ENCODE measurements at places on chromosomes 4 and X.
A peak's percentile ranks its signal among the peaks of the same experiment; 100 is the strongest.

DNA sequence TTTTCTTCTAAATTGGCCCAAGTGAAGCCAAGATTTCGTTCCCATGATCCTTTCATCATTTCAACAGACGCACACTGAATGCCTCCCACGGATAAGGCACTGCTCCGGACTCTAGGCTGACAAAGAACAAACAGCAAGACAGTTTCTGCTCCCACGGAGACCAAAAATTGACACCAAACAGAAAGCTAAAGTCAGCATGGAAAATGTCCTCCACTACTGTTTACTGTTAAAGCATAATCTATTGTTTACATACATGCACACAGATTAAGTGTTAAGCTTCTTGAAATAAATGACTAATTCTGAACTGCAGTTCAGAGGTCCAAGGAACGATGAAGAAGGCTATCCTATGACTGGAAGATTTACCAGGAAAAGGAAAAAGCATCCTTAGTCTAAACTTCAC lies 199.6 kb downstream of the AASDH start:
- no peak for DNase-seq

DNA sequence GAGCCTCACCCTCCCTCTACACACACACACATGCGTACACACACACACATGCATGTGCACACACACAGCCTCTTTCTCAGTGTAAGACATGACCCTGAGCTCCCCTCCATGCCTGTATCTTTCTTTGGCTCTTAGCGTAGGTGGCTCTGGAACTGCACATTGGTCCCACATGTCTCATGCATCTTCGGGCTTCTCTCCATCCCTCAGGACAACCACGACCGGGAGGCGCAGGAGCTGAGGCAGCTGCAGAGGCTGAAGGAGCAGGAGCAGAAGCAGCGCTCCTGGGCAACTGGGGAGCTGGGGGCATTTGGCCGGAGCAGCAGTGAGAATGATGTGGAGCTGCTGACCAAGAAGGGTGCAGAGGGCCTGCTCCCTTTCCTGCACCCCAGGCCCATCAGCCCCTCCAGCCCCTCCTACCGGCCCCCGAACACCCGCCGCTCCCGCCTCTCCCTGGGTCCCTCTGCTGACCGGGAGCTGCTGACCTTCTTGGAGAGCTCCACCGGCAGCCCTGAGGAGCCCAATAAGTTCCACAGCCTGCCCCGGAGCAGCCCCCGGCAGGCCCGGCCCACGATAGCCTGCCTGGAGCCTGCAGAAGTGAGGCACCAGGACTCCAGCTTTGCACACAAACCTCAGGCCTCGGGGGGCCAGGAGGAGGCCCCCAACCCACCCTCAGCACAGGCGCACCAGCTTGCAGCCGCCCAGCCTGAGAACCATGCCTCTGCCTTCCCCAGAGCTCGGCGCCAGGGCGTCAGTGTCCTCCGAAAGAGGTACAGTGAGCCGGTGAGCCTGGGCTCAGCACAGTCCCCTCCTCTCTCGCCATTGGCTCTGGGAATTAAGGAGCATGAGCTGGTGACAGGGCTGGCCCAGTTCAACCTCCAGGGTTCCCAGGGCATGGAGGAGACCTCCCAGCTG lies 38.6 kb downstream of the FHDC1 start:
- no peak for DNase-seq

DNA sequence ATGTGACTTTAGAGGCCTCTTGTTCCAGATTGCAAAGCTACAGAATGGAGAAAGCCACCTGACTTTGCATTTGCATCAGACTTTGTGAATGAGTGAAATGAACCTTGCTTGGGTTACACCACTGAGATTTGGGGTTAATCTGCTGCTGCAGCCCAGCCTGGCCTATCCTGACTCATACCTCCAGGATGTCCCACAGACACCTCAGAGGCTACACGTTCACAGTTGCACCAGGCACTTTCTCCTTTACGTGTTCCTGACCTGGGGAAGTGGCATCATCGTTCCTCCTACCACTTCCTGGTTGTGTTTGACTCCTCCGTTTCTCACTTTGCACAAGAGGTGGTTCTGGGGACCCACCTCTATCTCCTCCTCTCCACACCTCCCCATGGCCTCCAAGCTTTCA lies 9.2 kb upstream of the SORCS2 start:
- DNase-seq: no peak

- DNase-seq: no peak
These were observed 60.2 kb upstream of the GRPR start for GRCh38 chrX:16063141-16063540.

- DNase-seq: no peak
These were observed 37.8 kb downstream of the UCHL1 start for GRCh38 chr4:41294445-41295062.

DNA sequence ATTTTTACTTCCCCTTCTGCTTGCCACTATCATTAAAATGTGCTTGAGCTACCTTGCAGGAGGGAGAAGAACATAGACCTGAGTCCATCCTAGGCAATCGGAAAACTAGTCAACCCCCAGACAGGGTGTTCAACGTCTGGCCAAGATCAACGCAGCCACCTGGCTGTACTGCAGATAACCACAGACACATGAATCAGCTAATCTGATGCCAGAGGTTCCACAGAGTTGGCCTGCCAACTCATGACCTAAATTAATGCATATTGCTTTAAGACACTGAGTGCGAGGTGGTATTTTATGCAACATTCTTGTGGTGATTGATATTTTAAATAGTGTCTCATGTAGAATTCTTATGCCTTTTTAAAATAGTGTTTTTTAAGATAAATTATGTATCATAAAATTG lies 1283.8 kb upstream of the PABPC4L start:
- no peak for DNase-seq

- peak; percentile 78 for DNase-seq
These were observed 172.0 kb downstream of the PTTG2 start for GRCh38 chr4:38132107-38132673.

- DNase-seq: no peak
These were observed 86.0 kb downstream of the RTL5 start for GRCh38 chrX:72045552-72046277.

- no peak for DNase-seq
These were observed 42.3 kb downstream of the BCOR start for GRCh38 chrX:40055495-40055894.

GRCh38 chrX:119236623-119237561 lies 807 bp downstream of the PGRMC1 start:
- DNase-seq: peak; percentile 16

DNA sequence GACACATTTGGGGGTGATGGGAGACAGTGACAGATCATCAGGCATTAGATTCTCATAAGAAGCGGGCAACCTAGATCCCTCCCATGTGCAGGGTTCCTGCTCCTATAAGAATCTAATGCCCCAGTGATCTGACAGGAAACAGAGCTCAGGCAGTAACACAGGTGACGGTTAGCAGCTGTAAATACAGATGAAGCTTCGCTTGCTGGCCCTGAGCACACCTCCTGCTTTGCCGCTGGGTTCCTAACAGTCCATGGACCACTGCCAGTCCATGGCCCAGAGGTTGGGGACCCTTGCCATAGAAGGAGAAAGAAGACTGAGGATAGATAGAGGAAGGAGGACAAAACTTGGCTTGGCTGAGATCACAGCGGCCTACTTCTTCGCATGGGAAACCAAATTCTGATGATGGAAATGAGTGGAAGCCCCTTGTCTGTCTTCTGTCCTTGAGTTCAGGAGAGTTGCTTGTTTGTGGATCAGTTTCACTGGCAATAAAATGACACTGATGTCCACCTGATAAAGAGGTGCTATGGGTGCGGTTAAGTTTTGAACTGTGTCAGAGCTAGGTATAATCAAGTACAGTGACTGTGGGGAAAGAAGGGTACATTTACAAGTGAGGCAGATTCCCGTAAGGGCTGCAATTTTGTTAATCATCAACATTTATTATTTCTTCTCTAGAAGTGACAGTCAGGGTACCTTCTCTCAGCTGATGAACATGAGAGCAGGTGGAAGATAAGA lies 1.7 kb upstream of the TIFA start:
- peak; percentile 41 for DNase-seq

- no peak for DNase-seq
These were observed 22.7 kb upstream of the MSN start for GRCh38 chrX:65644621-65645289.

DNA sequence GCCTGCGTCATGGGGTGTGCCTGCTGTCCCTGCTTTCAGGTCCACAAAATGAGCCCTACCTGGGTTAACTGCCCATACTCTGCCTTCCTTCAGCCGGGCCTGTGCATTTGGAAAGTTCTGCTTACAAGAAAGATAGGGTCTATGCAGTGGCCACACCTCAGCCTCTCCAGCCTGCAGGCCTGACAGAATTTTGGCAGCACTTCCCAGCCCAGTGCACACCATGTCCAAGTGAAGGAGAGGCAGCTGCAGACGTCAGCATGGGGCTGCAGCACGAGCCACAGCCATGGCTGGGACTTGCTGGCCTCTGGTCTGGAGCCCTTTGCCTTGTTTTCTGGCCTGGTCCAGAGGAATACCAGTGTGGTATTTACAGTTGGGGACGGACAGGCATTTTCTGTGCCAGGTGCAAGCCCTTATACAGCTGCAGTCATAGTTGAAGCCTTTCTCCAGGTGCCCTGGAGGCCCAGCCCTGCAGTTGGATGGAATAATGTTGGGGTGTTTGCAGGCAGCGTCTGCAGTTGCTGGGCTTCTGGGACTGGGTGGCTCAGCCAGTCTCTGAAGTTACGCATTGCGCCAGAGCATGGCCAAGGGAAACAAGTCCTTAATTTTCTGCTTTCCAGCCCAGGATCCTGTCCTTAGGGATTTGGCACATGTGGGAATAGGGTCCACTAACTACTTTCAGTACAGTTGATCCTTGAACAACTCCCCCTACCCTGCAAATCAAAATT lies 26.2 kb downstream of the JADE1 start:
- no peak for DNase-seq

- DNase-seq: no peak
These were observed 46.8 kb upstream of the TMPRSS11F start for GRCh38 chr4:68176500-68176899.

- no peak for DNase-seq
These were observed 326.6 kb upstream of the ATOH1 start for GRCh38 chr4:93501946-93502345.

- no peak for DNase-seq
These were observed 1.0 kb upstream of the DDX60 start for GRCh38 chr4:168319486-168320019.

DNA sequence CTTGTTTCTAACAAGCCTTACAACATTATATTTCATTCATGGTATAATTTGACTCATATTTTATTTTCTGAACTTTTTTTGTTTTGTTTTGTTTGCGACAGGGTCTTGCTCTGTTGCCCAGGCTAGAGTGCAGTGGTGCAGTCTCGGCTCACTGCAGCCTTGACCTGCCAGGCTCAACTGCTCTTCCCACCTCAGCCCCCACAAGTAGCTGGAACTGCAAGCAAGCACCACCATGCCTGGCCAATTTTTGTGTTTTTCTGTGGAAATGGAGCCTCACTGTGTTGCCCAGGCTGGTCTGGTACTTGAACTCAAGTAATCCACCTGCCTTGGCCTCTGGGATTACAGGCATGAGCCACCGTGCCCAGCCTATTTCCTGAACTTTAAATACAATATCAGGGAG lies 42.5 kb downstream of the GRID2 start:
- DNase-seq: no peak

GRCh38 chr4:187929024-187929423 lies 66.5 kb upstream of the ZFP42 start:
- no peak for DNase-seq

DNA sequence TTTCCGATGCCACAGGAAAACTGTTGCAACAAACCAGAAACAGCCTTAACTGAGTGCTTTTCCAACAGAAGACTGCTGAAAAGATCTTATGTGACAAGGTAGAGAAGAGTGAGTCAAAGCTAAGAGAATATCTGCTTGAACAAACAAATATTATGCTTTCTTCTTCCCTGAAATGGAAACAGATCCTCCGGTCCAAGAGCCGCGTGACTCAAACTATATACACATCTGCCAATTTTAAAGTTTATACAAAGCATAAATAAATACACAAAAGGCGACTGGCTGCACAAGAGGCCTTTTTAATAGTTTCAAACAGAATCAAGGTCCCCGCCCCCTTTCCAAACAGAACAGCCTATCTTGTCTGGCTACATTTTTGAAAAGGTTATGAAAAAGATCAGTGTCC lies 329.7 kb upstream of the F9 start:
- DNase-seq: no peak

DNA sequence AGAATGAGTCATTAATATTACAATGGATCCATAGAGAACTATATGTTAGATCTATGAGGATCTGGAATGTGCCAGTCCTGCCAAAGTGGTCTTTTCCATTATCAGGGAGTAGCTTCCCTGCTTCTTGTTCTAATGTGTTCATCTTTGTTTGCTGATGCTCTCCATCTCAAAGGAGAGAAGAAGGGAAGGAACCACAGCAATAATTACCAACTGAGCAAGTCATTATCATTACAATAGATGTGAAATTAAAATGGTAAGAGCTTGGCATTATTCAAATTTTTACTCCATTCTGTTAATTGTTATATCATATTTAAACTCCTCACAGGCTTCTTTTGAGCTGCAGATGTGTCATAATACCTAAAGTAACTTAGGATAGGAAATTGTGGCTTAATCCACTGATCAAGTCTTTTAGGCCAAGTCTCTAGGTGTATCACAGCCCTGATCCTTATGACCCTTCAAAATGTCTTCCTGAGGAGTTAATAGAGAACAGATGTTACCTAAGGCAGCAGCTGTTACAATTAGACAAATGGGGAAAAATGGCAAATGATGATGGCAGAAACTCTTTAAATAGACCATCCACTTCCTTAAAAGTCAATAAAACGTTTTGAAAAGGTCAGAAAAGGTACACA lies 1492.7 kb upstream of the IGFBP7 start:
- DNase-seq: no peak

GRCh38 chrX:122046815-122047214 lies 999.4 kb downstream of the GLUD2 start:
- DNase-seq: no peak

DNA sequence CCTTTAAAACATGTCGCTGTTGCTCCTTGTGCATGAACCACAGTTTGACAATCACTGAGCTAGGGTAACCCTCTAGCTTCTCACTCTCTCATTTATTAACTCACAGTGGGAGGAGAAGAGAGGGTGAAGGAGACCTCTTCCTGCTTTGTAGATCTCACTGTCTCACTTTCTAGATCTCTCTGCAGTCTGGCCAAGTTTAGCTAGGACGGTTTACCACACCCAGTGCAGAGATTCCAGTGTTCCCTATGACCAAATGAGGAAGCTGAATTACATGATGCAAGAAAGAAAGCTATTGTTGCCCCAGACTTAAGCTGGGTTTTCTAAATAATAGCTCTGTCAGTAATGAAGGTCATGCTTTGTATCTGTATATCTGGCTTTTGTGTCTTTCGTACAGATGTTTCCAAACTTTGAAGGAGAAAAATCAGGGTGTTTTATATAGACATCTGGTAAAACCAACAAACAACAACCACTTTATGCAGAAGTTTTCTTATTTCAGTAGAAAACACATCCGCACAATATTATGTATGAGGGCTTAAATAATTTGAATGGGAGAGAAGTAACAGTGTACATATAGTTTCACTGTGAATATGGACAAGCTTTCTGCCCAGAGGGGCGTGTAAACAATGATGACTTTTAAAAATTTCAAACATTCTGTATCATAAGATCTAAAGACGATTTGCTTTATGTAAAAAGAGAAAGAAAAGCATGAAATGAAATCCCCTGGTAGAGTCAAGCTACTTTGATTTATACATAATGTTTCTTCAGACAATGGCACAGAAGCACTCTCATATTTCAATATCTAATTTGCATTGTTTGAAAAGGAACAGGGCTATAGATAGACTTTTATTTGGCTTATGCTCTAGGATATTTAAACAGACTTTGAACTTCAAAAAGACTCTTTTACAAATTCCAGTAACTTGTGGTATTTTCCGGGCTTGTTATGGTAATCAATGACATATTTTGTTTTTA lies 582.3 kb downstream of the FSTL5 start:
- DNase-seq: no peak
